Chondrocyte (in vitro differentiated cells): ENCODE measurements at places on chromosomes 2 and 18.

GRCh38 chr2:242017086-242017485, 147.6 kb downstream of the RTP5 start:
- DNase-seq: peak; percentile 71

DNA sequence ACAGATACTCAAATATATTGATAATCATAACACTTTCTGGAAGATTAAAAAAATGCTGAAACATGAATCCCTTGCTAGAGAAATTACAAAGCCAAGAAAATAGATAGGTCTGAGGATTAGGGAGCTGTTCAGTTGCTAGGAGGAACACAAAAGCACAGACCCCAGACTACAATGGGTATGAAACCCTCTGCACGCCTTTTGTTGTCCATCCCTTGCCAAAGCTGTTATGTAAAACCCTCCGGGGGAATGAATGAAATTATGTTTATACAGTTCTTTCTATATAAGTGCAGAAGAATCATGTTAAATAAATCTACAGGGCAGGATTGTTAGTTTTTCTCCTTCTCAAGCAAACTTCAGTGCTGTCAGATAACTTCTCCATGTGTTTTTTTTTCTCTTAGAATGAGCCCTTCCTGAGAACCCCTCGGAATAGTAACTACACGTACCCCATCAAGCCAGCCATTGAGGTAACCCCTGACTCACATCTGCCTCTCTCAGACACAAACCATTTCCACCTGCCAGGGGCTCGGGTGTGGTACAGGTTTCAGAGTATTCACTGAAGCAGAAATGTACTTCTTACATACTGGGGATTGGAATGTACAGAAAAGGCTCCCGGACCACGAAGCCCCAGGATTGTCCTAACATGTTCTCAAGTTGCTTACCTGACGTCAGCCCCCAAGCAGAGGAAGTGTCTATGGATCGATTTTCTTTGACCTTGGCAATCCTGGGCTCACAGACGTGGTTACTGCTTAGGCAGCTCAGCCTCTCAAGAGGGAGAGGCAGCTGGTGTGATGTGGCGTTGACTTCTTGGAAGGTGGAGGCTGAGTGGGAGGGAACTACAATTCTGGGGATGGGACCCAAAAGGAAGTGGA, 118.0 kb downstream of the PLB1 start:
- peak; percentile 59 for DNase-seq

- DNase-seq: no peak
Observed at GRCh38 chr2:231795525-231796327, 9.5 kb downstream of the COPS7B start.

- DNase-seq: no peak
Observed at GRCh38 chr18:32868406-32868805, 95.6 kb upstream of the KLHL14 start.

- DNase-seq: no peak
Observed at GRCh38 chr18:70028734-70029133, 81.1 kb upstream of the CD226 start.

- no peak for DNase-seq
Observed at GRCh38 chr2:230447455-230448451, 31.8 kb downstream of the SP100 start.

DNA sequence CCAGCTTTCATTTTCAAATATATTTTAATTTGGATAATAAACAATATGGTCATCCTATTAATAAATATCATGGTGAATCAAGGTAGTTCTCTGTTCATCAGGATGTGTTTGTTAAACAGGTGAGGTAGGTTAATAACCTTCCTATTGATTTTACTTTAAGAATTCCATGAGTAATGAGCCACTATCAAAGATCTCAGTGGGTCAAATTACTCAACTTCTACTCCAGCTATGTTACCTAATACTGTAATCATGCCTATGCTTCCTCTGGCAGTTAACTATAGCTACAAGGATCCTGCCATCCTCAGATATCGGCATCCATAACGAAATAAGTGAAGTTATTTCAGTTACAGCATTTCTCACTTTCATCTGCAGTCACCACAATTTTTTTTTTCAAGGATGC, 289.6 kb upstream of the SLC8A1 start:
- no peak for DNase-seq

- DNase-seq: no peak
Observed at GRCh38 chr2:209642146-209642820, 129.3 kb upstream of the UNC80 start.

GRCh38 chr2:105580870-105581554, 163.7 kb upstream of the NCK2 start:
- no peak for DNase-seq

GRCh38 chr18:13566941-13567746, 159.2 kb downstream of the FAM210A start:
- DNase-seq: no peak

GRCh38 chr2:16745466-16745865, 79.8 kb upstream of the CYRIA start:
- DNase-seq: no peak

DNA sequence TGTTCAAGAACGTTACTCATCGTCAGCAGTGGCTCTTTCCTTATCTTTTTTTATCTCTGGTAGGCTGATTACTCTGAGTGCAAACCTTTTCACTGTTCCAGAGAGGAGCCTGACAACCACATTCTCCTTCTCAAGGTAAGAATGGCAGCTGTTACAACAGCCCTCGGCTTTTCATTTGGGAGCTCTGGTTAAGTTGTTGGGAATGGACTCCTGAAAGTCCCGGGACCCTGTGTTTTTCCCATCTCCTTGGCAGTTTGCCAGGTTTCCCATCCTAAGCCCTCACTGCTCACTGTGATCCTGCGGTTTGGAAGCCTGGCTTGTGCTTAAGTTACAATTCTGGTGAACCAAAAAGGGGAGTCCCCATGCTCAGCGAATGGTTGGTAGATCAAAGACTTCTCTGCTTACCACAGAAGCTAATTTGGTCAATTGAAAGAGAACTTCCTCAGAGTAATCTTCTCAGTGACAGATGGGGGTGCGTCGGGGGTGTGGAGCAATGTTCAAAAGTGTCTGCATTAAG, 122.3 kb downstream of the LYPD6B start:
- no peak for DNase-seq

DNA sequence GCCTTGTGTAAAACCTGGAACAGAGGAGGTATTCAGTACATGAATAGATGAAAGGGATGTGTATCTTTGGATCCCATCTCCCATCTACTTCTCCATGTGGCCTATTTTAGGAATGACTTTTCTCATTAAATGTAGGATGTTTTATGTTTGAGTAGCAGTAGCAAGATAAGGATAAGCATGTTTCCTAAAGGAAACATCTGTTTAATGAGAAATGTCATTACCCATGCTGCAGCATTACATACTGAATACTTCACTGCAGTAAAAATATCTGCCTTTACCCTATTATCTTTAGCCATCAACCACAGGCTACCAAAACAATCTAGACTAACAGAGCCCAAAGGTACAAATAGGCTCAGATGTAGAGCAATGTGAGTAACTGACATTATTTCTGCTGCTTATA, 419.2 kb upstream of the CYRIA start:
- DNase-seq: no peak

- no peak for DNase-seq
Observed at GRCh38 chr2:74498500-74499266, 720 bp downstream of the LBX2 start.

DNA sequence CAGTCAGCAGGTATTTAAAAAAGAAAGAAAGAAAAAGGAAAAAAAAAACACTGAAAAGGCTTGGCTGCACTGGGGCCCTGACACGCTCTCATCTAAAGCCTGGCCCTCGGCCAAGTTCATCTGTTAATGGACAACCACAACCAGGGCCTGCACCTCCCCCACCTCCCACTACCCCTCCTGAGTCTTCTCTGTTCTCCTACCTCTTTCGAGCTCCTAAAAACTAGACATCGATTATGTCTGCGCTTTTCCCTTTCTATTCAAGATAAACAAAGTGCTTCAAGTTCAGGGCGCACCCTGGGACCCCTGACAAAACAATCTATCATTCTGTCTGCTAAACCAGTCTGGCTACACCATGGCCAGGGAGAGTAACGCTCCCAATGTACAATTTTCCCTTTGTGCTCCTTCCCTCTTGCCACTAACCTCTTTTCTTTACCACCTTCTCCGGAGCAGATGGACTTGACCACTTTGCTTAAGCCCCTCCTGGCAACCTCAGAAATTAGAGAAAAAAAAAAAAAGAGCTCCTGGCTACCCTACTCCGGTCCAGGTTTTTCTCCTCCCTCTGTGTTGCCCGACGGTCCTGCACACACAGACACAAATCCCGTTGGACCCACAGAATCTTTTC, 22.7 kb downstream of the BCL11A start:
- DNase-seq: no peak

GRCh38 chr2:39434233-39434897, 2.7 kb downstream of the MAP4K3 start:
- DNase-seq: no peak

DNA sequence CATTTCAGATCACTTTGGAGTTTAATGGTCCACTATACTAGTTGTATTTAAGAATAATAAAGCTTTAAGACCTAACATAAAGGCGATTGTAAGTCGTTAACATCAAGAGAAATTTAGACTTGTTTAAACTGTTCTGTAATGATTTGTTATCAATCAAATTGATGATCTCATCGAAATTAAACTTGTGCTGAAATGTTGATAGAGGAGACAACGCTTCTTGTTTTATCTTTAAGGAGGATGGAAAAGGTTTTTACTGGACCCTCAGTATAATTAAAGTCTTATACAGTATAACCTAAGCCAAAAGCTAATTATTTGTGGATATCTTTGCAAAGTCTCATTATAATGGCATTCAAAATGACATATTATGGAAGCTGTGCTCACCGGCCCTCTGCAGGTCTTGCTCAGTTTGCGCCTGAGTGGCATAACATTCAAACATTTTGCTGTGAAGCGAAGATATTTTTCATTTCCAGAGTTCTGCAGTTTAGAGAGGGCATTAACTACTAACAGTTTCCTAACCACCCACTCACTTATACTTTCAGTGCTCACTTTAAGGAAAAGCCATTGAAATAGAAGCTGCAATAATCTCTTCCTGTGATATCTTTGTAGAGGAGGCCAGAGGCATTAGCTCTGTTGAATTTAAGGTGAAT, 1.4 kb upstream of the SERTAD2 start:
- DNase-seq: no peak

DNA sequence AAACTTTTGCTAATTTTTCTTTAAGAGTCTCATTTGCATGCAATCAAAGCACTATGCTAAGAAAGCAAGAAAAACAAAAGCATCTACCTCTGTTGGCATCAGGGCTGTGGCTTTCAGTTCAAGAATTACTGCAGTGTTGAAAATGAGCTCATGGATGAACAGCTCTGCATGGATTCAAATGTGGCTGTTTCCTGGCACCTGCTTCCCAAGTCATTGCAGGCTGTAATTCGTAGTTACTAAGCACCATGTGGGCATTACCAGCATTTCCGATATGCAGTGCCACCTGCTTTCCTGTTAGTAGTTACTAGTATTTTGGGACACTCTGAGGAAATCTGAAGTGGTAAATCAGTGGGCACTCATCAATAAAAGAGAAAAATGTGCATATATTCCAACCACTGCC, 37.8 kb upstream of the FAM110C start:
- DNase-seq: no peak

GRCh38 chr18:75211002-75211621, 515 bp downstream of the TSHZ1 start:
- no peak for DNase-seq

GRCh38 chr2:101998896-101999789, 7.4 kb downstream of the IL1R2 start:
- DNase-seq: no peak

DNA sequence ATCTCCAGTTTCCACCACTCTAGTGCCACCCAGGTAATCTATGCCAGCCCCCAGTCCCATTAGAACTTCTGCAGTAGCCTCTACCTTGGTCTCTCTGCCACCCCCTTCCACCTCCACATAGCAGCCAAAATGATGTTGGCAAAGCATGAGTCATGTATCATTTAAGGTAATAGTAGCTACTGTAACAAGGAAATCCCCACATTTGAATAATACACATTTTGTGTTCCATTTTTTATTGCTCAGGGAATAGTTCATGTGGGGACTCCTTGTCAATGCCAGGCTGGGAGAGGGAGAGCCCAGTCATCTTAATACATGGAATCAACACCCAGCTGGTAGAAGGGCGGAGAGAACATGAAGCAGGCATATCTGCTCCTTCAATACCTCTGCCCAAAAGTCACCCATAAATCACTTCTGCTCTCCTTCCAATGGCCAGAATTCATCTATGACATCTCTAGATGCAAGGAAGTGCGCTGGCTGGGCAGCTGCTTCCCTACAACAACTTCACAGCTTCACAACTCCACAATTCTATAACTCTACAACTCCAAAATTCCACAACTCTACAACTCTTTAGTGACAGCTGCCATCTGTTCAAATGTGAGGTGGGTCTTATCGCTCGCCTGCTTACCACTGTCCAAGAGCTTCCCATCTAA, 70.6 kb upstream of the GLS start:
- DNase-seq: no peak

GRCh38 chr18:3478262-3478978, 28.4 kb downstream of the TGIF1 start:
- DNase-seq: no peak

DNA sequence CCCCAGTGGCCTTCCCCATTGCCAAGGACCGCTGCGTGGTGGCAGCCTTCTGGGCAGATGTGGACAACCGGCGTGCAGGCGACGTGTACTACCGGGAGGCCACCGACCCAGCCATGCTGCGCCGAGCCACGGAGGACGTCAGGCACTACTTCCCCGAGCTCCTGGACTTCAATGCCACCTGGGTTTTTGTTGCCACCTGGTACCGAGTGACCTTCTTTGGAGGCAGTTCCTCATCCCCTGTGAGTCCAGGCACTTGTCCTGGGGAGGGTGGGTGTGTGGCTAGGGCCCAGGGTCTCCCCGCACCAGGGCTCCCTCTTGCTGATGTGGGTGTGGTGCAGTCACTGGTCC, 31.9 kb downstream of the SNED1 start:
- DNase-seq: peak; percentile 93

DNA sequence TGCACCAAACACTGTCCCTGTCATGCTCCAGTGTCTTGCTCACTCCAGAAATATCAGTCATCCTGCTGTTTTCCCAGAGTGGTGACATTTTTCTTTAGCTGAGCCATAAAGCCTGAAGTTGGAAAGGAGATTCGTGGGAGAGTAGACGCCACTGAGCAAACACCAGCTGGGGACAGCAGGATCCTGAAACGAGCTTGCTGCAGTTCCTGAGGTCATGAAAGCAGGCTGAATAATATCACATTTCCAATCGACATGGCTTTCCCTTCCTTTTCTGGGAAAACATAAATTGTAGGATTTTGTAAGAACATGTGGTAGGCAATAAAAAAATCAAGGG, 276.4 kb downstream of the CDCA7 start:
- DNase-seq: no peak

GRCh38 chr2:90221300-90221651, 1529.8 kb downstream of the RPIA start:
- no peak for DNase-seq
